ENCODE measurements at places on chromosomes 13 and 19. TPM values are rescaled to one million over a fixed set of nuclear protein-coding genes. Genes with fewer than 3 reads are reported as not detected.
A peak's percentile ranks its signal among the peaks of the same experiment; 100 is the strongest.

The PLIN4 gene
- 309 TPM for total RNA-seq

The PRTN3 gene
- total RNA-seq: not detected

The SIAH3 gene
- 0.02 TPM for total RNA-seq

The C5AR2 gene
- 0.37 TPM for total RNA-seq

The ZNF729 gene
- total RNA-seq: not detected

The RNF17 gene
- total RNA-seq: not detected

The AMER2 gene
- total RNA-seq: not detected

The RFX2 gene
- 1.7 TPM for total RNA-seq

The CEACAM21 gene
- not detected for total RNA-seq

The ACP5 gene
- total RNA-seq: 1.7 TPM

The B3GNT8 gene
- total RNA-seq: 1.9 TPM

The F10 gene
- 4.9 TPM for total RNA-seq

- no peak for DNase-seq
Measured at GRCh38 chr13:76944456-76944855, 3.9 kb upstream of the ACOD1 start.

DNA sequence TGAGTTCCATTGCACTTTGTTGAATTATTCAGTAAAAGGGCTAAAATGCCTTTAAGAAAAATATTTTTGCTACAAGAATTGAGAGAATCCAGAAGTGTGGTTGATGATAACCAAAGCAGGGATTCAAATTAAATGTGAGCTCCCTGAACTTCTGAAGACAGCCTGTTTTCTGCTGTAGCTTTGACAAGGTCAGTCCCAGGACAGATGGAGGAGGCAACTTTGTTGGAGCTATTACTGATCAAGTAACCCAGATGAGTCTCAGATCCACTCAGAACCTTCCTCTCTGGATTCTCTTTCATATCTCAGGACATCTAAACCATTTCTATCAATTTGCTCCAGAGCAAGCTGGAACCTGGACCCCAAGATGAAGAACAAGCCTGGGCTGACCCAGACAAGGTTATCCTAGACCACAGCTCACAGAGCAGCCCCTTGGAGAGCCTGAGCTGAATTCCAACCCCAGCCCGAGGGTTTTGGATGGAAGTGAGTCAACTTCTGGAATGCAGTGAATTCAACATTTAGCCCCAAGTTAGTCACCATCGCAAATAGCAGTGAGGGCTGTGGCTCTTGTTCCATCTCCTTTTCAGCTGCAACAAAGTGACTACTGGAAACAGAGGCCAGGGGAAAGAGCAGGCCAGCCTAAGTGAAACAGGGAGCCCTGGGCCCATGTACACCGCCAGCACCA lies 137.8 kb upstream of the TSC22D1 start:
- no peak for DNase-seq

DNA sequence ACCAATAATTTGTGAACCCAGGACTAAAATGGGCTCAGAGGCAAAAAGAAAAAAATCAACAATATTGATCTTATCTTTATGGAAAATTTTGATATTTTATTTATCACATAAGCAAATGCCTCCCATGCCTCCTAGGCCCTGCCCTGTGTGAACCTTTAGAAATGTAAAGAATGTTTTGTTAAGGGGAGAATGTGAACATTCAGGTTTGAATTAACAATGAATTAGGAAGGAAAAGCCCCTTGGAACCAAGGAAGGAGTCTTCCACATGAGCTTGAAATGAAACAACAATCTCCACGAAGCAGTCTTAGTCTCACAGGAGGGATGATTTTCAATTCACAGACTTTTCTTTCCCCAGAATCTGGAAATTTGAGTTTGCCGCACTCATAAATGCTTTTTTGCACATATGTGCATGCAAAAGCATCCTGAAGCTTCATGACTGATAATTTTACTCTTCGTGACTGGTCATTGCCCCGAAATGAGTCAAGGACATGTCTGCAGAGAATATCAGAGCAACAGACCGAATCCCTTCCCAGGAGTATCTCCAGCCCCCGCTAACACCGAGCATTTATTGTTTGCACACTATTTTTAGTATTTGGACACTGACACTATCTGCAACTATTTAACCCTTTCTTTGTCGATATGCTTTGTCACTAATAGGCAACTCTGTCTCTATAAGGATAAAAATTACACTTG lies 135.2 kb downstream of the DCT start:
- no peak for DNase-seq

DNA sequence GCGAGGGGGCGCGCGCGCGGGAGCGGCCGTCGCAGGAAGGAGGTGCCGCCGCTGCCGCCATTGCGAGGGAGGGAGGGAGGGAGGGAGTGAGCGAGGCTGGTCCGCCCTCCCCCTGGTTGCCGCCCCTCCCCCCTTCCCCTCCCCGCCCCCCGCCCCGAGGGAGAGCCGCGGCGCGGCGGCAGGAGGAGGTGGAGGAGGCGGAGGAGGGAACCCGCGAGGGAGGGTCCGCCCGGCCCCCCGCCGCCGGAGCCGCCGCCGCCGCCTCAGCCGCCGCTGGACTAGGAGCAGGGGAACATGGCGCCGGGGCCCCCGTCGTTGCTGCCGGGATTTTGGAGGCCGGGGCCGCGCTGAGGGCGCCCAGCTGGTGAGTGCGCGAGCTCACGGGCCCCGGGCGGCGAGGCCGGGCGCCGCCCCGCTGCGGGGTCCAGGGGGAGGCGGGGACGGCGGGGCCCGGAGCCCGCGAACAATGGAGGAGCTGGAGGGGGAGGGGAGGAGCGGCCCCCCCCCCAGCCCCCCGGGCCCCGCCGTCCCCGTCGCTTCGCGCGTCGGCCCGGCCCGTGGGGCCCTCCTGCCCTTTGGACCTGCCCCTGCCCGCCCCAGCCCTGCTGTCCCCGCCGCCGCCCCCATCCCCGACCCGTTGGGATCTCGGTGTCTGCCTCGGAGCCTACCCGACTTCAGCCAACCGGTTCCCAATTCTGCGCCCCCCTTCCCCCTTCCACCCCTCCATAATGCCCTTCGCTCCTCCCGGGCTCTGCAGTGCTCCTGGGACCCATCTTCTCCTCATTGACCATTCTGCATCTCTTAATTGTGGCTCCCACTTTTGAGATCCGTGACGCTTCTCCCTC lies at the start of gene ARHGAP35:
ARHGAP35 (plus strand) TSS at position 152 of the 845 bp plus-strand sequence. CDS start 57,679 bp downstream, outside the sequence.
- DNase-seq: peak; percentile 56

- DNase-seq: no peak
Measured at GRCh38 chr13:107582171-107582570, 633.2 kb downstream of the LIG4 start.

DNA sequence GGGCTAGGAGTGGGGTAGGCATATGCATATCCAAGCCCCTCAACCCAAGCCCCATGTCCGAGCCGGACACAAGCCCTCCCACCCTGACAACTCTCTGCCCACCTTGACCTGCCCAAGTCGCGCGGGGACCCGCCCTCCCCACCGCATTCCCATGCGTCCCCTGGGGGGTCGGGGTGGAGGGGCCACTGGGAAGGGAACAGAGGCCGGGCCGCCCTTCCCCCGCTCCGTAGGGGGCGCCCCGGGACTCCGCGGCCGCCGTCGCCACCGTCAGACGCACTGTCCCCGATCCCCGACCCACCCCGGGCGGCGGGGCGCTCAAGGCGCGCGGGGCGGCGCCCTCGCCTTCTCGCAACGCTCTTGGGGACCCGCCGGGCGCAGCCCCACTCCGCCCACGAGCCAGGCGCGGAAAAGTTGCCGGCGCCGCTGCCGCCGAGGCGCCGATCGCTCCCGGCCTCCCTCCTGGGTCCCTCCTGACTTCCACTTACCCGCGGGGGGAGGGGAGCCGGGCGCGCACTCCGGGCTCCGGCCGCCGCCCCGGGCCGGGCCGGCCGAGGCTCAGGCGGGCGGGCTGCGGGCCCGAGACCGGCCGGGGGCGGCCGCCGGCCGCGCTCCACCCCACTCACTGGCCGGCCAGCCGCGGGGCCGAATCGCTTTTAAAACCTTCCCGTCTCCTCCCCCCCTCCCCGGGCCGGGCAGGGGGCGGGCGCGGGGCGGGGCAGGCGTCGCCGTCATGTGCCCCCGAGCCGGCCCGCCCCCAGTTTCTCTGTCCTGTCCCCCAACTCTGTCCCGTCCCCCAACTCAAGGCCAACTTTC lies 34.4 kb upstream of the NANOS3 start:
- DNase-seq: peak; percentile 93

- no peak for DNase-seq
Measured at GRCh38 chr13:25933520-25933919, 118.3 kb downstream of the SHISA2 start.

DNA sequence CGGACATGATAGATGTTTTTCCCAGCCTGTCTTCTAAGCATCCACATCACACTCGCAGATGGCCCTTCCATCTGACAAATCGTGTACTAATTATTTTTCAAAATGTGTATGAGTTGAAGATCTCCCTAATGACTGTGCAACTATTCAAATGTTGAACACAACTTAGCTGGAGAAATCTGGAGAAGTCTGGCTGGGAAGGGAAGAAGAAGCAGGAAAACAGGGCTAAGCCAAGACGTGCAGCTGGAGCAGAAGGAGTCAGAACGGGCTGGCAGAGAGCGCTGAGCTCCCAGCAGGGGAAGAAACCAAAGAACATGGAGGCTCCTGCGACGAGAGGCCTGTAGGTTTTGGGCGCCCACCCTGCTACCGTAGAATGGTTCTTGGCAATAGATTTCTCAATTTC lies 13.2 kb upstream of the LATS2 start:
- DNase-seq: no peak

DNA sequence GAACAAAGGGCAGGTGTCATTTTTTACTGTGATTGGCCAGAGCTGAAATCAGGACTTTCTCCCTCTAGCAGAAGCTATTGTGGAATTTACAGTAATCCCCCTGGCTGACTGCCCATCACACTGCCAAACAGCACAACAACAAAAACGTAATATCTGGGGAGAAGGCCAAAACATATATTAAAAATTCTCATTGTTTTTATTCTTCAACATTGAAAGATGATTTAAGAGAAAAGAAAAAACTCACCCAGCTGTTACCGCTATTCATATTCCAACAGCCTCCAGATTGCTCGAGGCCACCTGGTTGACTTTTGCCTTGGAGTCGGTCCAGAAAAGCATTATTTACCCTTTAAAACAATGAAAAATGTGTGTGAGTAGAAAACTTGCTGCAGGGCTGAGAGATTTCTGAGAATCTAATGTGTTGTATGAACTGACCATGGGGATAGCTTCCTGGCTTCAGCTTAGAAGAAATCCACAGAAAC lies 97.2 kb downstream of the EPSTI1 start:
- DNase-seq: no peak

DNA sequence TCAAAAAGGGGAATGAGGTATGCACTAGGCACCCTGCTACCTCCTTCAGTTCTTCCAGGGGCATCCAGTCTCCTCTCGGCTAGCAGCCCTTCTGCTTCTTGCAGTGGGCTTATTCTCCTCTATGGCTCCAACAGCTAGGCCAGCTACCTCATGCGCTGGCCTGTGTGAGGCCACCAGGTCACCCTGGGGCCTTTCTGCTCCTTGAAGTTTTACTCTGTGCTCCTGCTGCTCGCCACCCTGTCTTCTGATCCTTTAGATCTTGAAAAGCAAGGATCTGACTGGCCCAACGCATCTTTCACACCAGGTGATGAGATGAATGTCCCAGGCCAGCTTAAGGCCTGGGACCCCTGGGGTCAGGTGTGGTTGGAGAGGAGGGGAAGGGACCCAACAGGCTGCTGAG lies 66.2 kb downstream of the RUBCNL start:
- DNase-seq: no peak

- peak; percentile 80 for DNase-seq
Measured at GRCh38 chr19:45499196-45500180, 1.2 kb downstream of the PPM1N start.

GRCh38 chr13:99027260-99027659 lies 49.4 kb upstream of the DOCK9 start:
- DNase-seq: no peak

DNA sequence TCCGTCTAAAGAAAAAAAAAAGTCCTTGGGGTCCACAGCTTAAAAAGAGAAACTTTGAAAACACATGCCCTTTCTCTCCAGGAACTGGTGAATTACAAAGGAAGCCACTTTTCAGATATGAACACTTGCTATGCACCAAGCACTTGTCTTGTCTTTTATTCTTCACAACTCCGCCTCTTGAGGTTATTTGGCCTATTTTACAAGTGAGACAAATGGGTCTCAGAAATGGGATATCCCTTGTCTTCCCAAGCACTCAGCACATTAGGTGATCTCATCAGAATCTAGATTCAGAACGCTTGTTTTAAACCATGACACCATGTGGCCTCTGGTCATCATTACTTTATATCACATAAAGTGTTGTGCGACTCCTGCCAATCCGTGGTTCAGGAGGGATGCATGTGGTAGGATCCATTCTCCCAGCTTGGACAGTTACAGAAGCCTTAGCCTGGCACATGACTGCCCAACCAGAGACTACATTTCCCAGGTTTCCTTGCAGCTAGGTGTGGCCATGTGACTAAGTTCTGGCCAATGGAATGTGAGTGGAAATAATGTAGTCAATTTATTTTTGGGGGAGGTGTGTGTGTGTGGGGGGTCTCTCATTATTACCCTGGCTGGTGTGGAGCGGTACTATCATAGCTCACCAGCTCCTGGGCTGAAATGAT lies 13.9 kb downstream of the TSKS start:
- no peak for DNase-seq

DNA sequence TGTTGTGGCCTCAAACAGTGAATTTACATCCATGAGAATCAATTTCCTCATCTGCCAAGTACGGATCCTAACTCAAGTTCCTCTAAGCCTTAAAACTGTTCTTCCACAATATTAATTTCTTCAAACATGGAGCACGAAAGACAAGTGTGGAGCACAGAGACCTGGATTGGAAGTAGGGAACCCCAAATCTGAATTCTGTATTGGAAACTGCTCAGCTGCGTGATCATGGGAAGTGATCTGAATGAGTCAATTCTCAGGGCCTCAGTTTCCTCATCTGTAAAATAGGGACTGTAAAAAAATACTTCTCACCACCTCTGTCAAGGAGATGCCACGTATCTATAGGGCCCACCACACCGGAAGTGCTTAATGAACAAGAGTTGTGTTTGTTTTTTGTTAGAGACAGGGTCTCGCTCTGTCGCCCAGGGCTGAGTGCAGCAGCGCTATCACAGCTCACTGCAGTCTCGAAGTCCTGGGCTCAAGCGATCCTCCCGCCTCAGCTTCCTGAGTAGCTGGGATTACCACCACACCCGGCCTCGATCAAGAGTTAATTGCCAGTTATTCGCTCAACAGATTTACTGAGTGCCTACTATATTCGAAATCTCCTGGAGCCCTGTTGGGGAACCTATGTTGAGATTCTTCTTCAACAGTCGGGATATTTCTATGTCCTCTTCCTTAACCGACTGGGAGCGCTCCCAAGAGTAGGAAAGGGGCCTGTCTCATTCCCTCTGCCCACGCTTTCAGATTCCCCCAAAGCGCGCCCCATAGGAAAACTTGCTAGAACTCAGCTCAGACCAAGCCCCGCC lies 1.6 kb downstream of the SERTAD3 start:
- no peak for DNase-seq

- DNase-seq: no peak
Measured at GRCh38 chr13:54004026-54004699, 975.5 kb downstream of the OLFM4 start.

Measured in psoas muscle (tissue), 8 donors.